Vagina (tissue), 2 donors: ENCODE measurements at places on chromosomes 12 and 14. TPM values are rescaled to one million over a fixed set of nuclear protein-coding genes. Genes with fewer than 3 reads are reported as not detected.

Gene B4GALNT3
- total RNA-seq, result 13.3 TPM

Gene ACSM4
- not detected for total RNA-seq

Gene CYP27B1
- 1.7 TPM for total RNA-seq

Gene ADSS1
- 10.3 TPM for total RNA-seq

Gene CLEC12A
- total RNA-seq, result not detected

- no peak for DNase-seq
Measured at GRCh38 chr14:94379291-94380224, 8.8 kb downstream of the SERPINA1 start.

DNA sequence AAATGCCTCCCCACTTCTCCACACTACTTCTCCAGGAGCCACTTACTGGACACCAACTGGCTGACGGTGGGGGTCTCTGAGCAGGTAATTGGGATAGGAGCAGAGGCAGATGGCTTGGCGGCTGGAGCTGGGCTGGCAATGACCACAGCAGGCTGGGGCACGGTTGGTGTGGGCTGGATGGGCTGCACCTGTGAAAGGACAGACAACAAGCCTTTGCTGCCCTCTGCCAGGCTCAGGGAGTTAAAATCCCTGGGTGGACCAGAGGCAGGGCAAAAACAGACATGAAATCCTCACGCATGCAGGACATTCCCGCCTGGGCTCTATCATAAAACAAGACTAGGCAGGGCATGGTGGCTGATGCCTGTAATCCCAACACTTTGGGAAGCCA lies 19.3 kb upstream of the TFCP2 start:
- DNase-seq, result no peak

- peak; percentile 25 for DNase-seq
Measured at GRCh38 chr12:30913323-30913722, 13.2 kb upstream of the TSPAN11 start.

DNA sequence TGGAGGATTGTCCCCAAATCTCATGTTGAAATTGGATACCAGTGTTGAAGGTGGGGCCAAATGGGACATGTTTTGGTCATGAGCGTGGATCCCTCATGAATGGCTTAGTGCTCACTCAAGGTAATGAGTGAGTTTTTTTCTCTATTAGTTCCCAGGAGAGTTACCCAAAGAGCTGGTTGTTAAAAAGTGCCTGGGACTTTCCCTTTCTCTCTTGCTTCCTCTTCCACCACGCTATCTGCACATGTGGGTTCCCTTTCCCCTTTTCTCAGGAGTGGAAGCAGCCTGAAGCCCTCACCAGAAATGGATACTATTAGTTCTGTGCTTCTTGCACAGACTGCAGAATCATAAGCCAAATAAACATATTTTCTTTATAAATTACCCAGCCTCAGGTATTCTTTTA lies 465.4 kb downstream of the FSCB start:
- DNase-seq, result no peak

DNA sequence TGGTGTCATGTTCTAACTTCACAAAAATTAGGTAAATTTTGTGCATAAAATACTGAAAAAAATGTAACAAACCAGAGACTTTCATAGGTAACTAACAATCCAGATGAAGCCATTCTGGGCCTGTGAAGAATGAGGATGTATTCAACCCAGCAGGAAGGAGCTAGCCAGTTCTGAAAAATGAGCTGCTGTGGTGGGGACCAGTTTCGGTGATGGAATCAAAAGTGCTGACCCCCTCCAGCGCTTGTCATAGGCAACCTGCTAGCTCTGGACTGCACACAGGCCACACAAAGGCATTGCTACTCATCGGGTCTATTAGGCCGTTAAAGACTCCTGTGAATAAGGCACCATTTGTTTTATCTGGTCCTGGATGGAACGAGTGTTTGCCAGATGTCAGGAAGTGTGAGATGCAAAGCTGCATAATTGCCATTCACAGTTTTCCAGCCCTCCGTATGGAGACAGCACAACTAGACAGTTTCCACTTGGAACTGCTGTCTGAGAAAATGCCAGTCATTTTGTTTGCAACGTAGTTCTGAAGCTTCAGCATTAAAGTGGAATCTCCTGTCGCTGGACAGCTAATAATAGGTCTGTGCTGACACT lies 3.3 kb upstream of the RIMBP2 start:
- no peak for DNase-seq

DNA sequence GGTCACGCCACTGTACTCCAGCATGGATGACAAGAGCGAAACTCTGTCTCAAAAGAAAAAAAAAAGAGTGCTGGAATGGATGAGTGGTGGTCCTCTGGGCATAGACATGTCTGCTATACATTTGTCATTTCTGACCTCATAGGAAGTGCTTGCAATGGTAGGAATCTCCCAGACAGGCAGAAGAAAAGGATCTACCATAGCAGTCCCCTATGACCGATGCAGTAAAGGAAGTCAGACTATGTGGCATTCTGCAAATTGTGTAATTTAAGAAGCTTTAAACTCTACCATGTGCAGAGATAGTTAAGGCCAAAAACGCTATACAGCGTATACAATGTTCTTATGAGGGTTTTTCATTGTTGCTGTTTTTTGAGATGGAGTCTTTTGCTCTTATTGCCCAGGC lies 24.7 kb upstream of the RAP1B start:
- no peak for DNase-seq

GRCh38 chr12:113103756-113104450 lies 31.7 kb downstream of the RASAL1 start:
- no peak for DNase-seq

DNA sequence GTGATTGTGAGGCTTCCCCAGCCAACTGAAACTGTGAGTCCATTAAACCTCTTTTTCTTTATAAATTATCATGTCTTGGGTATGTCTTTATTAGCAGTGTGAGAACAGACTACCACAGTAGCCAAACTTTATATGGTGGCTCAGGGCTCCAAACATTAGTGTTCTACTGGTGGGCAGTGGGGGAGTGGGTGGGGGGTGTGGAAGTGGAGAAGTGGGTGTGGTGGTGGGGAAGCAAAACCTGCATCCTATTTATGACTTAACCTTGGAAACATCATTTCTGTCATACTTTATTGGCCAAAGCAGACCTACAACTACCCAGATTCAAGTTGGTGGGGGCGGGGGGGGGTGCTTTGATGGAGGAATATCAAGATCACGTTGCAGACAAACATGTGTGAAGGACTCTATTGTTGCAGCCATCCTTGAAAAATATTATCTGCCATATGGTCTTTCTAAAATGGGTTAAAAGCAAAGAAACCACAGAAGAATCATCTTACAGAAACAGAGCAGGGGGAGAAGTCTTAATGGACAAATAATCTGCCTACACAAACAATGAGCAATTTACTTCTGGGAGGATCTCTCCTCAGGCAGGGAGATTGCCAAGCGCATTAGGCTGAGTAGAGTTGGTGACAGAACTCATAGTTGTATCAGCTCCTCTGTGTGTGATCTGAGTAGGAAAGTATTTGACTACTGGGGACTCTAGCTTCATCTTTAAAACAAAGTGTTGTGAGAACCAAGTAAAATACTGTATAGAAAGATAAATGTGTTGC lies 1.4 kb upstream of the PWP1 start:
- DNase-seq, result no peak

DNA sequence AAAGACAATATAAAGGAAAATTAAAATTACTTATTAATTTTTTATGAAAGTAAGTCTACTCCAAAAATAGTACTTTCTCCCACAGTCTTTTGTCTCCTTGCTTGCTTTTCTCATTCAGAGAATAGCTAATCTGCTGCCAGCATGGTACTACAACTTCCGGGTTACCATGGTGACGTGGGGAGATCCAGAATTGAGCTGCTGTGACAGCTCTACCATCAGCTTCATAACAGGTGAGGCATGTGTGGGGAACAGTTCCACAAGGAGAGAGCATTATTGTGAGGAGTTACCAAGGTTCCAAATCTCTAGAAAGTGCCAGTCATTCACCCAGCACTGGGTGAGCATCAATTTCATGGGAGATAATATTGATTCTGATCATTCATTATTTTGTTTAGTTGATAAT lies 197.8 kb downstream of the PTPRO start:
- DNase-seq, result no peak

- DNase-seq, result no peak
Measured at GRCh38 chr12:2190085-2190484, 137.3 kb downstream of the CACNA1C start.

GRCh38 chr14:89320381-89321000 lies 96.5 kb downstream of the FOXN3 start:
- no peak for DNase-seq

DNA sequence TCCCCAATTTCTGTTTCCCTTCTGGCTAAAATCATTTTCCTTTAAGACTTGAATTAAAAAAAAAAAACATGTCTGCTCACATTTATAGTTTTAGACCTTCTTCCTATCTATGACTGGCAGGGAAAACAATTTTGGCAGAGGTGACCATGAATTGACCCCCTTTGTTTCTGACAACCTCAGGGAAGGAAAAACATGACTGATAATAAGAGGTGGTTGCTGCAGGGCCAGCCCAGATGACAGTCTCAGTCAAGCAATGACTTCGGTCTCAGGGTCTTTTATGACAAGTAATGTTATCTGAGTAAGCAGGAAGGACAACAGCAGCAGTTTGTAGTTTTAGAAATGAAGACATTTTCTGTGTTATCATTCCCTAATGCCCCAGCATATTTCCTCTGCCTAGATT lies 430.9 kb downstream of the LRIG3 start:
- no peak for DNase-seq

DNA sequence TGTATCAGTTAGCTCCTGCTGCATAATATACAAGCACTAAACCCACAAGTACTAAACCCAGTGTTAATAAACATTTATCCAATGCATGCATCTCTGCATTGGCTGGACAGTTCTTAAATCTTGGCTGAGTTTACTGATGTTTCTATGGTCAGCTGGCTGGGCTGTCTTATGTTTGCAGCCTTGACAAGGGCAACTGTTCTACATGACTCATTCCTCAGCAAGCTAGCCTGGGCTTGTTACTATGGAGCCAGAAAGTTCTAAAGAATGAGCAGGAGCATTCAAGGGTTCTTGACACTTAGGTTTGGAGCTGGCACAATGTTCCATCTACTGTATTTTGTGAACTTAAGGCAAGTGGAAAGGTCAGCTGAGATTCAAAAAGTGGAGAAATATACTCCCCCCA lies 199.1 kb downstream of the GLT1D1 start:
- DNase-seq, result no peak

- no peak for DNase-seq
Measured at GRCh38 chr12:112846619-112847018, 55.1 kb downstream of the RPH3A start.
